Tongue (tissue), 3 donors: ENCODE measurements at places on chromosomes 11 and 22. TPM values are rescaled to one million over a fixed set of nuclear protein-coding genes. Genes with fewer than 3 reads are reported as not detected.
A peak's percentile ranks its signal among the peaks of the same experiment; 100 is the strongest.

OR52I1 gene
- not detected for total RNA-seq

MTA2 gene
- 54.7 TPM for total RNA-seq

DNA sequence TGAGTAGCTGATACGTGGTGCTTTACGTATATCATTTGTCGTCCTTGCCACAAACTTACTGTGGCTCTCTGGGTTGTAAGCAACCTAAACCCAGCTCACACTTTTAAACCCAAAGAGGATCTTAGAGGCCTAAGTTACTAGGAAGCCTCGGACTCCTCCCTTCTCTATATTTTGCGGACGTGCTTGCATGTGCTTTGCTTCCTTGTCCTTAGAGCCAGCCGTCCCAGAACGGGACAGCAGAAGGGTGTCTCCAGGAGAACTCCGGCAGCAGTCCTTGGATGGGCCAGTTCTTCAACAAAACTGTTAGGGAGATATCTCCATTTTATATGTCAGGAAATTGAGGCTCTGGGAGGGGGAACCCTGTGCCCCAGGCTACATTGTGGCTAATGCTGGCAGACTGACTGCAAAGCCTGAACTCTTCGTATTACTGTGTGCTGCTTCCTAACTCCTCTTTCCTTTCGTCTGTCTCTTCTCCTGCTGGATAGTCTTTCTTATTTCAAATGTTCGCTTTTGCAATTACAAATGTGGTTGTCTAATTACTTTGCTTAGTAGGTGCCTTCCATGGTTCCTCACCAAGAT, 33.8 kb downstream of the TNRC6B start:
- no peak for DNase-seq

DNA sequence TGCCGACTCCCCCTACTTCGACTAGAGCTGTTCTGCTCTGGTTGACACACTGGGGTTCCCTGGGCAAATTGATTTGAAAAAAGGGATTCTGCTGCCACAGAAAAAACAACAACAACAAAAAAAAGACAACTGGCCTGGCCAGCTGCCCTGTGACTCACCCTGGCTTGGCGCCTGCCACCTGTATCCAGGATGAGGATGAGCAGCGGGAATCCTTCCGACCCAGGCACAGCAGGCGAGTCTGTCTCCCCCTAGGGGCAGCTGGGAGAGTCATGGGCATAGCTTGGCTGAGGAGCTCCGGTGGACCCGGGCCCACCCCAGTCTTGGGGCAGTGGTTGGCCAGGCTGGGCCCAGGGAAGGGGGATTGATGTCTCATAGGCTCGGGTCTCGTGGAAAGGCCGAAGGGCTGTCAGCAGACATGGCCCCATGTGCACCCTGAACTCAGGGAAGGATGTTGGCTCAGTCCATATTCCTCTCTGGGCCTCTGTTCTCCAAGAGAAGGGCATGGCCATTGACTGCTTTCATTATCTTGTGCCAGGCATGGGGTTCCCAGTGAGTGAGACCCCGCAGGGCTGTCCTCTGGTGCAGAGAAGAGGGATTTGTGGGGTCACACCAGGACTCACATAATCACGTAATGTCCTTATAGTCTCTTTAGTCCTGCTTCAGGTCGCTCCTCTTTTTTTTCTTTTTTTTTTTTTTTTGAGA, 10.4 kb upstream of the SUN2 start:
- peak; percentile 70 for DNase-seq

DNA sequence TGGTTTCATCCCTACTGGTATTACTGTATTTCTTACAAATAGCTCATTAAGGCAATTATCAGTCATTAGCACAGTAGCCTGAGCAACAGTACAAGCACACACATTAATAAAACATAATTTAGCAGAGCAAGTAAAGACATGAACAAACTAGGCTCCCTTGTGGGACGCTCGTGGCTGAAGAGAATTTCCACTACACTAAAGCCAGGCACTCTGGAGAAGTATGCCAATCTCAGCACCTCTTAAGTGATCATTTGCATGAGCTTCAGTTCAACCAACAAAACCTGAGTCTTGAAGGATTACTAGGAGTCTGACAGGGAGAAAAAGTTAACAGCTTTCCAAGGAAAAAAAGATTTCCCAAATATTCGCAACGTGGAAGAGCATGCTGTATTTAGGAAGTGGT, 109.1 kb downstream of the LARGE1 start:
- no peak for DNase-seq
